GDM1 (cell line): ENCODE measurements at places on chromosomes 7 and 10.
A peak's percentile ranks its signal among the peaks of the same experiment; 100 is the strongest.

DNA sequence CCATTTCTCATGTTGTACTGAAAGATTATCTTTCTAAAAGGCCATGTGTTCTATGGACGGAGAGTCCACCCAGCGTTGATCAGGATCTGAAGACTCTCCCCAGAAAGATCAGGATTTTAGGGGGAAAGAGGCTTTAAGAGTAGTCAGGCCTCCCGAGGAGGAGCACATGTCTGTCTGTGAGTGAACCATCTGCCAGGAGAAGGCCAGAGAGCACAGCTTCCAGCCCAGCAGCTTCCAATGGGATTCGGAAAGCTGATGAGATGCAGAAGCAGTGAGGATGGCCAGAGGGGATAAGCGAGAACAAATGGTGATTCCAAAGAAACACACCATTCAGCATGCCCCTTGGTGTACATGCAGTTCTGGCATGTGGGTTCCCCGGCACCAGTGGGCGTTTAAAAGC is 88.5 kb upstream of the TCERG1L start:
- DNase-seq, result no peak

DNA sequence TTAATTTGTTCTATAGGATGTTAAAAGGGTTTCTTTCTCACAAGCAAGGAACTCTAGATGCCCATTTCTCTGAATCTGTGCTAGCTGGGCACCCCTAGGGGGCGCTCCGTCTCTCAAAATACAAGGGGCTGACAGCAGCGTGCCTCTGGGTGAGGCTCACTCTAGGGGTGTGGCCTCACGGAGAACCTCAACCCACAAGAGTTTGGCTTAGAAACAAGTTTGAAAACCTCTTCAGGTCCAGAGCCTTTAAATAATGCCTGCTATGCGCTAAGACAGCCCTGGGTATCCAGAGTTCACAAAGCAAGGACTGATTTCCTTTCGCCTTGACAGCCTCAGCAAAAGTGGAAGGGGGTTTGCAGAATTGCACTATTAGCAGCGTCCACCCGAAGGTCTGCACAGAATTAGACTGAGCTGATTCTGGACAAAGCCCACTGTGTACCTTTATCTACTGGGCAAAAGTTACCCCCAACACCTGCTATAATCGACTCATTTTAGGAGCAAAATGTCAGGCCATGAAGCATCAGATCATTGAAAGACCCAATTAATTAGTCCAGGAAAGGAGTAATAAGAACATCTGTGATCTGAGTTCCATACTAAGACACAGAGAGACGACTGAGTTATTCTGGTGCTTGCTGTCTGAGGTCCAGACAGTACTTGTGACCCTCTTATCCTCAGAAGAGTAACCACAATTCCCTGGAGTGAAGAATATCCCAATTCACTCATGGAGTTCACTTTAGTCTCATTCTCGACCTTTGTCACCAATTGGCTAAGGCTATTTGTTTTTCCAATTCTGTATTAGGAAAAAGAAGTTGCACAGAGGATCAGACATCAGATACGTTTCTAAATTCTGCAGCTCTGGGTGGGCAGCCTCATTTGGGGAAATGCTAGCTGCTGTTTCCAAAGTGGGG is 574 bp upstream of the CPED1 start:
- DNase-seq, result peak; percentile 81

DNA sequence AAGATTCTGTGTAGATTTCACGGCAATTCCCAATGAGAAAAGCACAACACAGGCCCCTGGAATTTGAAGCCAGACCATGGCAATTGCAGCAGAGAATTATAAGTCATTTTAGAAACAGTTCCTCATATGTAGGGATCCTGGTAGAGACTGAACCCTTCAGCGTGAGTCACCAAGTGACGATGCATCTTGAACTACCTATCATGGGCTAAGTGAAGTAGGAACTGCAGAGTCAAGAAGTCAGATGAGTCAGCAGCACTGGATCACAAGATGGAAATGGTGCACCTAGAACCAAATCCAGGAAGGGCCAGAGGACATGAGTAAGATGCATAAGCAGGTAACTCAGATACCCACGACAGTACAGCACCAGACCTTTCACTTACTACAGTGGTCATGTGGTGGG is 140.0 kb upstream of the TPK1 start:
- peak; percentile 4 for DNase-seq

GRCh38 chr10:2984682-2985081 is 82.7 kb upstream of the PFKP start:
- no peak for DNase-seq

DNA sequence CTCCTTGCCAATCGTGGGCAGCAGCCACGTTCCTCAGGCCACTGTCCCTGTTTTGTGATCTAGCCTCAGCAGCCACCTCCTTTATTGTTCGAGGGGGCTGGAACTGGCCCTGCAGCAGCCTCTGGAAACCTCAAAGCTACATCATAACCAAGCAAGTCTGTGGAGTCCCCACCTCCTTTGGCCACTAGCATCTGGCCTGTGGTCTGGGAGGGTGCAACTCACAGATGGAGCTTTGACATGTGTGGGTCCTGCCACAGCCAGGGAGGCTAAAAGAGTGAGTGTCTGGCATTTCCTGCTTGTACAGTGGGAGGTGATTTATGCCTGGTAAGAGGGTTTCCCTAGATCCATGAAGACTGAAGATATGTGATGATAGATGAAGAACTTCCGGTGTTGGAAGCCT is 32.3 kb upstream of the NUB1 start:
- no peak for DNase-seq
